Muscle of back (tissue), 13 donors: ENCODE measurements at places on chromosomes 1 and 21. TPM values are rescaled to one million over a fixed set of nuclear protein-coding genes. Genes with fewer than 3 reads are reported as not detected.

CFAP141 gene
- not detected for polyA plus RNA-seq

AMY1C gene
- not detected for polyA plus RNA-seq

TEX35 gene
- polyA plus RNA-seq, result 0.34 TPM

NPHP4 gene
- 3.1 TPM for polyA plus RNA-seq

CHD5 gene
- polyA plus RNA-seq, result 0.09 TPM

PARK7 gene
- polyA plus RNA-seq, result 289 TPM

ETV3L gene
- polyA plus RNA-seq, result not detected

FCGR3A gene
- polyA plus RNA-seq, result 2.7 TPM

IFFO2 gene
- polyA plus RNA-seq, result 5.2 TPM

LRRN2 gene
- 8.5 TPM for polyA plus RNA-seq

FBXO2 gene
- polyA plus RNA-seq, result 1.6 TPM

HES4 gene
- 15.1 TPM for polyA plus RNA-seq
